Daoy (cell line): ENCODE measurements at places on chromosomes 13 and 19. TPM values are rescaled to one million over a fixed set of nuclear protein-coding genes. Genes with fewer than 3 reads are reported as not detected.

Gene LILRB5
- total RNA-seq, result not detected in 2 replicates

GRCh38 chr13:35884211-35884760 lies 246.9 kb downstream of the DCLK1 start:
- no peak for DNase-seq

DNA sequence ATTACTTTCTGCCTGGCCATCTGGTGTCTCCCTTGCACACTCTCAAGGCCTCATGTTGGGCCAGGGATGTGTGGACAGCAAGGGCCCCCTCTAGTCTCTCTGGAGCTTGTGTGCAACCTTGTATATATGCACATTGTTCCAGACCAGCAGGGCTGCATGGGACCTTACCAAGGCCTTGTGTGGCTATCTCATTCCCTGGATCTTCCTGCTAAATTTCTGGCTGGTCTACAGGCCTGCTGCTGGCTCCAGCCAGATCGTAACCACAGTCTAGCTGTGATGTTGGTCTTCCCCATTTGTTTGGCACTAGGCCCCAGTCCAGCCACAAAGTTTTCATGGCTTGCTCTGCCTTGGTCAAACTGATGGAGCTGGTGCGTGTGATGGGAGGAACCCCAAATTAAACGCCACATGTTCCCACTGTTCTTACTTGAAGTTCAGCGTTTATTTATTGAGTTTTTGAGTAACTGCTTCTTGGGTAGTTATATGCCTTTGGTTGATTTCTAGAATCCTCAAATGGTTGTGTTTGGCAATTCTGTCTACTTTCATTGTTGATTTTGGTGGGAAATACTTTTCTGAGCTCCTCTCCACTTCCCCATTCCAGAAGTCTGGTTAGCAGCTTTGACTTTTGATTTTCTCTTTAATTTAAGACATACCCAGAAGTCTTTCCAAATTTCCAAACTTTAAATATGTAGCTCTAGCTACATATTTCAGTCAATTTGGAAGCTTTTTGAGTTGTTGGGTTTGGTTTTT lies 56.4 kb downstream of the SIPA1L3 start:
- peak; percentile 37 for DNase-seq

DNA sequence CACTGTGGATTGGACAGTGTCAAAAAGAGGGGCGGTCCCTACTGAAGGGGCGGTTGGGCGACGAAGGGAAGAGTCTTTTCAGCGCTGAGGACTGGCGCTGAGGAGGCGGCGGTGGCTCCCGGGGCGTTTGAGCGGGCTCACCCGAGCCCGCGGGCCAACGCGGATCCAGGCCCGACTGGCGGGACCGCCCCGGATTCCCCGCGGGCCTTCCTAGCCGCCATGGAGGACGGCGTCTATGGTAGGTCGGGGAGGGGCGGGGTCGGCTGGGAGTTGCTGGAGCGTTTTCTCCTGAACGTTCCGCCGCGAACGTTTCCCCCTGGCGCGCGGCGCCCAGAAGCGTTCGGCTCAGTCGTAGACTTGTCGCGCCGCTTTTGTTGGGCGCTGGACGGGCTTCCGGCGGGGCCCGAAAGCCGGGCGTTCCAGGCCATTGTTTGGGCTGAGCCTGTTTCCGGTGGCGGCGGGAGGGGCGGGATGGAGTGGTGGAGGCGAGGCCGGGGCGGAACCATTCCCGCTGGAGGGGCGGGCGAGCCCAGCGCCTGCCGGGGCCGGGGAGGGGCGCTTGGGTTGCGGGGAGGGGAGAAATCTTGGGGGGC lies at the start of gene CYTH2:
TSS of gene CYTH2 (plus strand) at position 81 of the 593 bp plus-strand sequence. CDS start at position 220, 139 bp downstream.
- DNase-seq, result peak; percentile 89

Gene LAIR2
- not detected in 2 replicates for total RNA-seq

Gene STOML3
- total RNA-seq, result not detected in 2 replicates

DNA sequence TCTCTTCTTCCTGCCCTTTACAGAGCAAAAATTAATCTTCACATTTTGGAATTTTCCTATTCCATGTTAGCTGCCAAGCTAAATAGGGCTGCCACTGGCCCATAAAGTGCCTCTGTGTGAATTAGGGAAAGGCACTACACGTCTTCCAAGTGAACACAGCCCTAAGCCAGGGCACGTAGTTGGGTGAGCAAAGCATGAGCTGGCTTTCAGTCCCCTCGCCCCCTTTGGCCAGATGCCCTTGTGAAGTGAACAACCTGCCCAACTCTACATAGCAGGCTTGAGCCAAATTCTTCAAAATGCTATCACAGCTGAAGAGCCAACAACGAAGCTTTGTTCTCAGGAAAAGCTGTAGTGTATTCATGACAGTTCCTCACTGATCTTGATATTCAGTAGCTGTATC lies 213.1 kb downstream of the OXGR1 start:
- DNase-seq, result peak; percentile 62

GRCh38 chr19:58395220-58395978 lies at the start of gene RNF225:
Gene RNF225 (plus strand): TSS chr19:58395656. CDS start chr19:58396090, 434 bp downstream.
- peak; percentile 63 for DNase-seq

GRCh38 chr19:13998426-13998825 lies 7.7 kb downstream of the RFX1 start:
- DNase-seq, result no peak

GRCh38 chr13:49435992-49436391 lies 7.9 kb downstream of the CAB39L start:
- no peak for DNase-seq

Gene GPR183
- 0.06 TPM in 1 of 2 replicates, not detected in the other for total RNA-seq

- DNase-seq, result no peak
Measured at GRCh38 chr19:15014579-15014978, 34.7 kb upstream of the CASP14 start.

DNA sequence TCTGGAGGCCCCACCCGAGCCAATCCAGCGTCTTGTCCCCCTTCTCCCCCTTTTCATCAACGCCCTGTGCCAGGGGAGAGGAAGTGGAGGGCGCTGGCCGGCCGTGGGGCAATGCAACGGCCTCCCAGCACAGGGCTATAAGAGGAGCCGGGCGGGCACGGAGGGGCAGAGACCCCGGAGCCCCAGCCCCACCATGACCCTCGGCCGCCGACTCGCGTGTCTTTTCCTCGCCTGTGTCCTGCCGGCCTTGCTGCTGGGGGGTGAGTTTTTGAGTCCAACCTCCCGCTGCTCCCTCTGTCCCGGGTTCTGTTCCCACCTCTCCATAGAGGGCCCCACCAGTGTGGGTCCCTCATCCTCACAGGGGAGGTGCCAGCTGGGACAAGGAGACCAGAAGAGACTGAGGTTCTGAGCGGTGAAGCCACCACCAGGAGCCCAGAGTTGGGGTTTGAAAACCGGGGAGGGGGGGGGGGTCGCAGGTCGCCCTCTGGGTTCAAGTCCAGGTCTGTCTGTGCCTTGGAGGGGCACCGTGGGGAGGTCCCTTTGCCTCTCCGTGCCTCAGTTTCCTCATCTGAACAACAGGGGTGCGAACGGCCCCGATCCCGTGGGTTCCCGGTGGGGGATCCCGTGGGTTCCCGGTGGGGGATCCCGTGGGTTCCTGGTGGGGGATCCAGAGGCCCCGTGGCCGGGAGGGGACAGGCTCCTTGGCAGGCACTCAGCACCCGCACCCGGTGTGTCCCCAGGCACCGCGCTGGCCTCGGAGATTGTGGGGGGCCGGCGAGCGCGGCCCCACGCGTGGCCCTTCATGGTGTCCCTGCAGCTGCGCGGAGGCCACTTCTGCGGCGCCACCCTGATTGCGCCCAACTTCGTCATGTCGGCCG lies at the start of gene ELANE:
TSS of gene ELANE (plus strand) at position 168 of the 878 bp plus-strand sequence. CDS start at position 194, 26 bp downstream.
- DNase-seq, result no peak

DNA sequence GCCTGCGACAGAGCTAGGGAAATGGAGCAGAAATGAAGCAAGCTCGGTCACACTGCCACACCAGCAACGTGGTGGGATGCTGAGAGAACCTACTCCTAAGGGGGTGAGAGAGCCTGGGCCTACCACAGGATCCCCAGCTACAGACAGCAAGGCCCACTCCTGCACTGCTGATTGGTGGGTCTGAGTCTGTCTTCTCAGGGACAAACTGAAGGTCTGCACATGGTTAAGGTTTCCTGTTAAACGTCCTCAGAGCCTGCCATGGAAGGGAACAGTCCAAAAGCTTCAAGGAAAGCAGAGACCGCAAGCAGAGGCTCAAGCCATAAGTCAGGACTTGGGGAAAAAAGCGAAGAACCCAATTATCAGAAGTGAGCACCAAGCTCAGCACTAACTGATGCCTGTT lies 53.5 kb upstream of the MED4 start:
- DNase-seq, result no peak

GRCh38 chr19:13011653-13012389 lies 16.5 kb downstream of the NFIX start:
- no peak for DNase-seq

GRCh38 chr19:54465426-54466109 lies 2.0 kb upstream of the LENG9 start:
- no peak for DNase-seq

DNA sequence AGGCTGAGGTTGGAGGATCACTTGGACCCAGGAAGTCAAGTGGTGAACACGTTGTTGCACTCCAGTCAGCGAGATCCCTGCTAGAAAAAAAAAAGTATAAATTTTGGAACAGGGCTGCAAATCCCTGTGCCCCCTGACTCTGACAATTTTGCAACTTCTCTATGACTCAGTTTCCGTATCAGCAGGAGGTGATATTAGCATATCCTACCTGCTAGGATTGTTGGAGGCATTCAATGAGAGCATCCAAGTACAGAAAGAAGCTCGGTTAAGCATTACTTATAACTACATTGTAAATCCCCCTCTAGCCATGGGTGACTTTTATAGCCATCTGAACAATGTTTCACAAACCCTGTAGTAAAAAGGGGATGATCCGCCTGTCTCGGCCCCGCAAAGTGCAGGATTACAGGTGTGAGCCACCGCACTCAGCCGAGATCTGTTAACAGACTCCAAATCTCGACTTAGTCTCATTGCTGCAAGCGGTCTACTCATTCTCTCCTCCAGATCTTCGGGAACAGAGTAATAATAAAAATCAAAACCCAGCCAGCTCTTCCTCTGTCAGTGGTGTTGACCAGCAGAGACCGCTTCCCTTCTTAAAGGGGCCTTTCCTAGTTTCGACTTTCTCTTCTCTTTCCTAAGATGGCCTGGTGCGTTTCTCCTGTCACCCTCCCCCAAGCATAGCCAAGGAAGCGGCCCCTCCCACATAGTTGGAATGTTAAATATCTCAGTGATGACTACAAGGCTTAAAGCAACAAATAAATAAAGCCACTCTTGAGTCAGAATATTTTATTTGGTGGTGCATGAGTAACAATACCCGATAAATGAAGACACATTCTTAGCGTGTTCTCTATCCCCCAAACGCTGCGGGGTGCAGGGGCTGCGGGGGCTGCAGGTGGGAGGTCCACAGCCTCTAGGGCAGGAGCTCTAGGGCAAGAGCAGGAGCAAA lies 10.3 kb upstream of the BICRA start:
- peak; percentile 95 for DNase-seq

DNA sequence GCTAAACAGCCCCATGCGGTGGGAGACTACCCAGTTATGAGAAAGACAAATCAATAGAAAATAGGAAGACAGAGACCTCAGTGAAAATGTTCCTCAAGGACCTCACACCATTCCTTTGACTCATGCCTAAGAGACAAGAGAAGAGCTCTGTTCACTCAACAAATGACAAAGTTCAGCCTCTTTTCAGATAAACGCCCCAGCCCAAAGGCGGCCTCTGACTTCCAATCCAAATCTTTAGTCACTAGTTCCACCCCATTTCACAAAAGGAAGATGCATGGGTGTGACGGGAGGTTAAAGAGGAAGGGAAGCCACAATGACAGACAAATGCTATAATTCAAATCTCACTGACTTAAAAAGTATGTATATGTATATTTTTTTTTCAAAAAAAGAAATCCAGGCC lies 8.1 kb downstream of the CARS2 start:
- DNase-seq, result no peak

Gene MCF2L
- total RNA-seq, result 11.3 and 18.7 TPM in 2 replicates

- DNase-seq, result no peak
Measured at GRCh38 chr19:31347828-31348392, 1.3 kb downstream of the TSHZ3 start.

GRCh38 chr19:38565691-38566105 lies 52.1 kb downstream of the MAP4K1 start:
- DNase-seq, result no peak

- DNase-seq, result peak; percentile 30
Measured at GRCh38 chr13:50375792-50376191, 360.5 kb downstream of the KCNRG start.

DNA sequence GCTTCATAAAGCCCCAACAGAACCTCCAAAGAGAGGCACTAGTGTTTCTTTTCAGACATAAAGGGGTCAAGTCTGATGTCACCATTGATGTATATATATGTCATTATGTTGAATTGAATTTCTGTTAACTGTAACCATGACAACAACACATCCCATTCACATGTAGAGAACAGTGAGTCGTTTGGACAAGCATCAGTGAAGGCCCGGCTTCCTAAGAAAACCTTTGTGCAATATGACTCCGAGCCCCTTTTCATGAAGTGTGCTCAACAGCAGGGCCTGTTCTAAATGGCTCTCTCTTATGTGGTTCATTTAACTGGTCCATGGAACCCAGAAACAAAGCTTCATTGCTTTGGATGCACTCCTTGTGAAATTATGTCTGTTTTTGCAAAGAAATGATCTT lies 67.2 kb upstream of the UBL3 start:
- DNase-seq, result no peak

Gene CD79A
- not detected in 2 replicates for total RNA-seq

GRCh38 chr13:95455782-95456181 lies 96.7 kb upstream of the CLDN10 start:
- DNase-seq, result no peak

Gene PRTN3
- total RNA-seq, result not detected in 2 replicates

DNA sequence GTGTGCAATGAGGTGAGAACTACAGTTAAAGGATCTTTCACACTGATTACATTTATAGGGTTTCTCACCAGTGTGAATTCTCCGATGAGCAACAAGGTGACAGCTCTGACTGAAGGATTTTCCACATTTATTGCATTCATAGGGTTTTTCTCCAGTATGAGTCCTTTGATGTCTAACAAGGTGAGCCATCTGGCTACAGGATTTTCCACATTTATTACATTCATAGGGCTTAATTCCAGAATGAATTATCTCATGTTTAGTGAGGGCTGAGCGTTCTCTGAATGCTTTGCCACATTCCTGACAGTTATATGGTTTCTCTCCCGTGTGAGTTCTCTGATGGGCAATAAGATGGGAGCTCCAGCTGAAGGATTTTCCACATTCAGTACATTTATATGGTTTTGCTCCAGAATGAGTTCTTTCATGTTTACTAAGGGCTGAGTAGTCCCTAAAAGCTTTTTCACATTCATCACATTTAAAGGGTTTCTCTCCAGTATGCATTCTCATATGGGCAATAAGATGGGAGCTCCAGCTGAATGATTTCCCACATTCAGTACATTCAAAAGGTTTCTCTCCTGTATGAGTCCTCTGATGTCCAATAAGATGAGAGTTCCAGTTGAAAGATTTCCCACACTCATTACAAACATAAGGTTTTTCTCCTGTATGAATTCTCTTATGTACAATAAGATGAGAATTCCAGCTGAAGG lies 4.4 kb upstream of the C19orf18 start:
- no peak for DNase-seq

Gene ZNF486
- 8.7 and 11.5 TPM in 2 replicates for total RNA-seq

DNA sequence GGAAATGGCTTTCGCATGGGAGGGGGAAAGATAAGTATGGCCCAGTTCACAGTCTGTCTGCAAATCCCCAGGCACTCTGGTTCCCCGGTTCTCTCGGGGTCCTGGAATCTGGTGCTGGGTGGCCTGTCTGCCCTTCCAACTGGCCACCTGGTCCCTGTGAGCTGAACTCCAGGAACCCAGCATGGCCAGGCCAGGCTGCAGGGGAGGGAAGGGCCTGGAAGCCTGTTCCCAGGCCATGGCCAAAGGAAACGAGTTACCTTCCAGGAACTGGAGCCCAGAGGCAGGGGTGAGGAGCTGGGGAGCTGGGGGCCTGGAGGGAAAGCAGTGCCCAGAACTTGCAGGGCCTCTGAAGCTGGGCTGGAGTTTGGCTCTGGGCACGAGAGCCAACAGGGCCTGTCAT lies 19.1 kb upstream of the PNMA8C start:
- DNase-seq, result no peak

Gene PLIN4
- total RNA-seq, result 0.57 and 0.69 TPM in 2 replicates
